NCI-H1048 (cell line): ENCODE measurements at places on chromosomes 16 and 17.

- DNase-seq, result no peak
Observed at GRCh38 chr17:27367121-27367981, 73.4 kb downstream of the WSB1 start.

GRCh38 chr17:36907407-36907806, 29.9 kb upstream of the LHX1 start:
- DNase-seq, result no peak

GRCh38 chr16:28182183-28182582, 29.6 kb downstream of the XPO6 start:
- no peak for DNase-seq

DNA sequence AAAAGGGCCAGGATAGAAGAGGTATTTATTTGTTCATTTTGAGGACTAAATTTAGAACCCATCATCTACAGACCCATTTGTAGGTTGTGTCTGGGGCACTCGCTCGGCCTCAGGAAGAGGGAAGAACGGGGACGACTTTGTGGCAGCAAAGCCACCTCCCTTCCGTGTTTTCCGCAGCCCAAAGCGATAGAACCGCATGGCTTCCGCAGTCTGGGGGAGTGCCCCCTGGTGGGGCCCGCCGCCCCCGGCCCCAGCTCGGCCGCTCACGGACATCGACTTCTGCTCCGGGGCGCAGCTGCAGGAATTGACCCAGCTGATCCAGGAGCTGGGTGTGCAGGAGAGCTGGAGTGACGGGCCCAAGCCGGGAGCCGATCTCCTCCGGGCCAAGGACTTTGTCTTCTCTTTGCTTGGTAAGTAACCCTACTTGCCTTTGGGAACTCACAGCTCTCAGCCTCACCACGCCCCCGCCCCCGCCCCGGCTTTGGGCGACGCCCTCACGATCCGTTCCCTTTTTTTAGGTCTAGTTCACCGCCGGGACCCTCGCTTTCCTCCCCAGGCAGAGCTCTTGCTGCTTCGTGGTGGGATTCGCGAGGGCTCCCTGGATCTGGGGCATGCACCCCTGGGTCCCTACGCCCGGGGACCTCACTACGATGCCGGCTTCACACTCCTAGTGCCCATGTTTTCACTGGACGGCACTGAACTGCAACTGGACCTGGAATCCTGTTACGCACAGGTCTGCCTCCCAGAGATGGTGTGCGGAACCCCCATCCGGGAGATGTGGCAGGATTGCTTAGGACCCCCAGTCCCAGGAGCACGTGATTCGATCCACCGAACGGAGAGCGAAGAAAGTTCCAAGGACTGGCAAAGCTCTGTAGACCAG, 681 bp downstream of the TMEM102 start:
- DNase-seq, result no peak

DNA sequence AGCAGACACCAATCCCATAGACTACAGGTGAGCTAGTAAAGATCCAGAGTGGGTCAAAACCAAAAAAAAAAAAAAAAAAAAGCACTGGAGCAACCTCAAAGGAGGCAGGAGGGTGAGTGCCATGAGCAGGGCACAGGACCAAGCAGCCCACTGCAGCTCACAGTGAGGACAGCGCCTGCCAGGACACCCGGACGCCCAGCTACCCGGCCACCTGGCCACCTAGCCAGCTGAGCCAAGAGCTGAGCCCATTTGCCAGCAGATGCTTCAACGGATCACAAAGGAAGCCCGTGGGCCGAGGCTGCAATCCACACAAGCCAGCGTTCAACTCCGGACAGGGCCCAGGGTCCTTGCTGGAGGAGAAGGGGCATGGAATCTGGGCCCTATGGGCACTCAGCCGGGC, 15.1 kb downstream of the AXIN1 start:
- no peak for DNase-seq

- DNase-seq, result no peak
Observed at GRCh38 chr17:74677558-74678466, 34.9 kb downstream of the CD300LF start.

- no peak for DNase-seq
Observed at GRCh38 chr16:55690841-55691240, 35.1 kb downstream of the SLC6A2 start.

DNA sequence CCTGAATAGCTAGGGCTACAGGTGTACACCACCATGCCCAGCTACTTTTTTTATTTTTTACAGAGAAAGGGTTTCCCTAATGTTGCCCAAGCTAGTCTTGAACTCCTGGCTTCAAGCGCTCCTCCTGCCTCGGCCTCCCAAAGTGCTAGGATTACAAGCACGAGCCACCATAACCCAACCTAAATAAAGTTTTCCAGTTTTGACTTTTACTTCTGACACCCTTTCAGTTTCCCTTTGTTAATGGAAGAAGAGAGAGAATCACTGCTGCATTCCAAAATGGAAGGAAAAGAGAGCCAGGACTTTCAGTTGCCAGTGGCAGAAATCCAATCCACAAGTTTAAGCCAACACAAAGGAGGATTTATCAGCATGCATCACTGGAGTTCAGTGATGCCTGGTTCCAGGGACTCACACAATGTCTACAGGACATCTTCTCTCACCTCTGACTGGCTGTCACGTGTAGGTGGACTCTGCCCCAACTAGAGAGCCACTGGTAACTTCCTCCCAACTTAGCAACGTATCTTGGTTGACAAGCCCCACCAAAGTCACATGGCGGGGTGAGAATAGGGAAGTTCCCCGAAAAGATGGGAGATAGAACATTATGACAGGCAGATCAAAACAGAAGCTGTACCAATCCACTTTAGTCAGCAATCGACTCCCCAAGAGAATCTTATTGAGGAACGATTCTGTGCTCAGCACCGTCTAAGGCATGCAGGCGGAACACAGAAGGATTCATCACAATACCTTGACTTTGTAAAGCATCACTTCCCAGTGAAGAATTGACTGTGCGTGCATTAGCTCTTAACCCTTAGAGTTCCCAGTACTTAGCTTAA, 46.5 kb downstream of the GAS7 start:
- no peak for DNase-seq

DNA sequence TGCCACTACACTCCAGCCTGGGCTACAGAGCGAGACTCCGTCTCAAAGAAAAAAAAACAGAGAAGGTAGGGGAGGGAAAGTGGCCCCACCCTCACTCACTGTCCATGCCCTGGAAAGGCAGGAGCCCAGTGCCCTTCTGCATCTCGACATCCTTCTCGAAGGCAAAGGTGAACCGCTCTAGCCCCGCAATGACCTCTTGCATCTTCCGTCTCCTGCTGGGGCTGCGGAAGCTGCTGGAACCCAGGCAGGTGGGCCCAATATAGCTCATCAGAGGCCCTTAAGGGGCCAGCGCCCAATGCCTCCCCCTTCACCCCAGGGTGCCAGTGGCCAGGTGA, at the start of gene CPSF4L:
CPSF4L (minus strand) TSS at position 264 of the 335 bp plus-strand sequence; CDS start at position 202, 62 bp downstream.
- no peak for DNase-seq

- no peak for DNase-seq
Observed at GRCh38 chr17:22145605-22146178, 453.4 kb downstream of the KCNJ18 start.

GRCh38 chr17:8462564-8462963, 26.9 kb downstream of the NDEL1 start:
- no peak for DNase-seq

- no peak for DNase-seq
Observed at GRCh38 chr17:9363440-9364350, 211.9 kb downstream of the STX8 start.

DNA sequence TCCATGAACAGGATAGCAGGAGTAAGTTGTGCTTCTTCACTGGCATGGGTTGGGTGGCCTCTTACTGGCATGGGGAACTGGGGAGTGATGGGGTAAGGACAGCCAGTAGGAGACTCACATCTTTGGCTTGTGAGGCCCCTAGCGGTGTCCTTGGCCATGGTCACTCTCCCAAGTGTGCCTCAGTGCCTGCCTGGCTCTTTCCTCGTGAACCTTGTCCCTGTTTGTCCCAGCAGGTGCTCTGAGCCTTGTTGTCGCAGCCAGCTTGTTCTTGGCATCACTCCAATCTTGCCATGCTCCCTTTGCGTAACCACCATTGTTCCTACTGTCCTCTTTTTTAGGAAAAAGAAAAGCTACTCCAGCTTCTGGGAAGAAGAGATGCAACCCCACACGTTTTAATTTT, 53.6 kb upstream of the SDK2 start:
- no peak for DNase-seq

DNA sequence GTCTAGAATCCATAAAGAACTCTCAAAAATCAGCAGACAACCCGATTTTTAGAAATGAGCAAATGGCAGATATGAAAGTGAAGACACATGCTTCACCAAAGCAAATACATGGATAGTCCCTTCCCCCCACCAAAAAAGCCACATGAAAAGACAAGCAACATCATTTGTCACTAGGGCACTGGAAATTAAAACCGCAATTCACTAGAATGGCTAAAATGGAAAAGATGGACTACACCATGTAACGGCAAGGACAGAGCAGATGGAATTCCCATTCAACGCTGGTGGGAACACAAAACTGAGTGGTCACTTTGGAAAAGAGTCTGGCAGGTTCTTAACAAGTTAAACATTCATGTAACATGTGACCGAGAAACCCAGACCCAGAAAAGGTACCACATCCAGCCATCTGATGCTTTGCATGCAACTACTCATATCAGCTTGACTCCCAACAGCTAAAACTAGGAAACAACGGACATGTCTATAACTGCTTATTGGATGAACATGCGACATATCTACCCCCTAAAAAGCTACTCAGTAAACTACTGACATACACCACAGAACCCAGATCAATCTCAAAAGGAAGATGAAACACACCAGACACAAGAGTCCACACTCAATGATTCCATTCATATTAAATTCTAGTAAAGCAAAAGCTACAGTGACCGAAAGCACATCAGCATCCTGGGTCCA, 132.6 kb downstream of the ZNF778 start:
- no peak for DNase-seq

DNA sequence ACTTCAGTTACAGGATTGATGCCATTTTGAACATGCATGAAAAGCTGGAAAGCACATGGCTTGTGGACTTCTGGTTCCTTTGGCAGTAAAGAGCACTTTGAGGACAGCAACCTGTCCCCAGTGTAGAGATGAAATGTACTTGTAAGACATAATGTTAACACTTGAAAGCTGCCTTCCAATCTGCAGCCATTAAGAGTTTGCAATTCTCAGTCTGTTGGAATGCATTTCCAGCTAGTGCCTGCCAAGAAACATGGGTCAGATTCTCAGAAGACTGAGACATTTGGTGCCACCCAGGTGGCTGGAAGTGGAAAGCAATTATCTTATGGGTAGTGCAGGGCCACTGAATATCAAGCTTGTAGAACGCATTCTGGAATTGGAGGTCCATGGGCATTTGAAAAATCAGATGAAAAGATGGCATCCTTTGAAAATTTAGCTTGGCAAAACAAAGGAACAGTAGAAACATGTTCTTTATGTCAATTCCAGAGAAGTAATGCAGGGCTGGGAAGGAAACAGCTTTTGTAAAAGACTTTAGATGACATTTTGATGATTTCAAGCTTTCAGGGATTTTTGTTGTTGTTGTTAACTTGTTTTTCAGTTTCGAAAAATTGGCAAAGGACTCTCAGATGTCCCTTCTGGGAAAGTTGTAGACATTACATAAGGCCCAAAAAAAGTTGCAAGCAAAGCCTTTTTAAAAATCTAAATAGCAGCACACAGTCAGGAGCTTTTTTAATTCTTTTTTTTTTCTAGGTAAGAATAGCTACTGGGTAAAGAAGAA, 147.0 kb downstream of the ABCA8 start:
- DNase-seq, result no peak

DNA sequence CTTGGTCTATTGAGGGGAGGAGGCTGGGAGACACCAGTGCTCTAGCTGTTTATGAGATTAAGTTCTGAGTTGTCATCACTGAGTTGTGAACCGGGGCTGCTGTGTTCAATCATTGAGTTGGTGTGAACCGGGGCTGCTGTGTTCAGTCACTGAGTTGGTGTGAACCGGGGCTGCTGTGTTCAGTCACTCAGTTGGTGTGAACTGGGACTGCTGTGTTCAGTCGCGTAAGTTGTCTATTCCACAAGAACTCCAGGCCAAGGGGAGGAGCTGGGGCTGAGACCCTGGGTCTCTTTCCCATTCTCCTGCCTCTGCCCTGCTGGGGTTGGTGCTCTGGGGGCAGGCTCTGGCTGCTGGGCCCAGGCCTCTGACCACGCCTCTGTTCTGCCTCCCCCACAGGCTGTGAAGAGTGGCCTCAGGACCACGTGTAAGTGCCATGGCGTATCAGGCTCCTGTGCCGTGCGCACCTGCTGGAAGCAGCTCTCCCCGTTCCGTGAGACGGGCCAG, 24.5 kb downstream of the WNT9B start:
- no peak for DNase-seq

DNA sequence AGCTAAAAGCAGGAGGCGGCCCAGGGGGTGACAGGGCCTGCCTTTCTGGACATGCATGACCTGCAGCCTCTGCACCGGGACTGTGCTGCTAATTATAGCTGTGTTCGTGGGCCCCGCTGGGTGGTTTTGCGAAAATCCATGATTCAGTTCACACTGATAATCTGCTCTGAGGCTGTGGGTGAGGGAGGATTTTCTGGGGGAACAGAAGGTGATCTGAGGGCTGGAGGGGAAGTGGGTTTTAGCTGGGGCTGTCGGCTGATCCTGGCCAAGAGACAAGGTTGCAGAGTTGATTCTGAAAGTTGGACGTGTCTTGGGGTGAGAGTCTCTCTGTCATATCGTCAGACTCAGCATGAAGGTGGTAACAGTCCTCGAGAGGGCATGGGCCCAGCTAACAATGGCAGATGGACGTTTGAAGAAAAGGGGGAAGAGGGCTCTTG, 187.5 kb upstream of the ZNF469 start:
- DNase-seq, result no peak

GRCh38 chr16:57795431-57795878, 6.8 kb downstream of the KIFC3 start:
- DNase-seq, result no peak

DNA sequence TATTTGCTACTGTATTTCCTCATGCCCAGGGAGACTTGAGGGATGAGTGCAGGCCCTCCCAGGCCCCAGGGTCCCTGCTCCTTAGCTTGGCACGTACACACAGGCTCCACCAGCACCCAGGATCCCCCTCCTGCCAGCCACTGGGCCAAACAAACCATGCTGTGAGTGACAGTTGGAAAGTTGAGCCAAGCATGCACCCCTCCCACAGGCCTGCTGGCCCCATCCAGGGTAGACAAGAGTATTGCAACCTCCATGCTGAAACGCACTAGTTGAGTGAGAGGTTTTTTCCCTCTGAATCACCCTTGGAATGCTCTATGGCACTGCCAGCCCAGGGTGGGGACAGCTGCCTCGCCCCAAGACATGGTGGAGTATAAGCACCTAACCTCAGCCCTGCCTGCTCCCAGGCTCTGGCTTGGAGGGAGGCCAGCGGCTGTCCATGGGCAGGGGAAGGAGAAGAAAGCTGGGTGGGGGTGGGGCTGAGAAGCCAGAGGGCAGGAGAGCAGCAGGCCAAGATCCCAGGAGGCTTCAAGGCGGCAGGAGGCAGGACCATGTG, 49.6 kb downstream of the PITPNM3 start:
- DNase-seq, result no peak

- DNase-seq, result no peak
Observed at GRCh38 chr16:25835126-25835525, 143.4 kb downstream of the HS3ST4 start.

GRCh38 chr17:19399750-19400450, 11.1 kb upstream of the RNF112 start:
- DNase-seq, result no peak

DNA sequence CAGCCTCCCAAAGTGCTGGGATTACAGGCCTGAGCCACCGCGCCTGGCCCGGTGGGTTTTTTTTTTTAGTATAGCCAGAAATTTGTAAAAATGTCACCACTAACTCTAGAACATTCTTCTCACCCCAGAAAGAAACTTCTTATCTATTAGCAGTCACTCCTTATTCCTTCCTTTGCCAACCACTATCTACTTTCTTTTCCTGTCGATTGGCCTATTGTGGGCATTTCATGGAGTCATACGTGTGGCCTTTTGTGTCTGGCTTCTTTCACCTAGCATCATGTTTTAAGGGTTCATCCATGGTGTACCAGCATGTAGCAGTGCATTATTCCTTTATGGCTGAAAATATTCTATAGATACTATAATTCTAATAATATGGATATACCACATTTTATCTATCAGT, 3.6 kb downstream of the CYB5D2 start:
- no peak for DNase-seq
